ENCODE measurements at places on chromosomes 11 and 22.

- no peak for DNase-seq
Observed at GRCh38 chr11:26149585-26149984, 182.3 kb upstream of the ANO3 start.

GRCh38 chr11:44767421-44767820 lies 40.7 kb downstream of the TSPAN18 start:
- DNase-seq: peak; percentile 9

DNA sequence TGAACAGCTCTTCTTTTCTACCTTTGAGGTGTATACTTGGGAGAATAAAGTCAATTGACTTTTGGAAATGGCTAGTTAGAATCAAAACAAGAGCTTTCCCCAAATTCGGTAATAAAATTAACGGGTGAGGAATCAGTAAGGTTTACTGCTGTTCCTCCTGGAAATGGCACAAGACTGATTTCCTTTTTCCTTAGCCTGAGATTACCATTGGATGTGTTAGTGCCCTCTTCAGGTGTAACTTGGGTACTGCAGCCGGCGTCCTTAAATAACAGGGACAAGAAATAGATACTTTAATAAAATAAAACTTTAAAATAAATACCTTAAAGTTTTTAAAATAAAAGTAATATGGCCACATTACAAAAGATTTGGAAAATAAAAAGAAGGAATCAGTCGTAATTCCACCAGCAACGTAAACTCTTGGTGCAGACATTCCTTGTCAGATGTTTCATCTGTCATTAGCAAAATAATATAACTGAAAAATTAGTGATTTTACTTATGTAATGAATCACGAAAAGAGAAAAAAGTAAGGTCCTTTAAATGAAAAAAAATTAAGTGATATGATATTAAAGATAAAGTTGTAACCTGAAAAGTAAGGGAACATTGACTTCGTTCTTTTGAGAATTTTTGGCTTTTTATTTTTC lies 29.7 kb downstream of the ZFTA start:
- DNase-seq: peak; percentile 60

DNA sequence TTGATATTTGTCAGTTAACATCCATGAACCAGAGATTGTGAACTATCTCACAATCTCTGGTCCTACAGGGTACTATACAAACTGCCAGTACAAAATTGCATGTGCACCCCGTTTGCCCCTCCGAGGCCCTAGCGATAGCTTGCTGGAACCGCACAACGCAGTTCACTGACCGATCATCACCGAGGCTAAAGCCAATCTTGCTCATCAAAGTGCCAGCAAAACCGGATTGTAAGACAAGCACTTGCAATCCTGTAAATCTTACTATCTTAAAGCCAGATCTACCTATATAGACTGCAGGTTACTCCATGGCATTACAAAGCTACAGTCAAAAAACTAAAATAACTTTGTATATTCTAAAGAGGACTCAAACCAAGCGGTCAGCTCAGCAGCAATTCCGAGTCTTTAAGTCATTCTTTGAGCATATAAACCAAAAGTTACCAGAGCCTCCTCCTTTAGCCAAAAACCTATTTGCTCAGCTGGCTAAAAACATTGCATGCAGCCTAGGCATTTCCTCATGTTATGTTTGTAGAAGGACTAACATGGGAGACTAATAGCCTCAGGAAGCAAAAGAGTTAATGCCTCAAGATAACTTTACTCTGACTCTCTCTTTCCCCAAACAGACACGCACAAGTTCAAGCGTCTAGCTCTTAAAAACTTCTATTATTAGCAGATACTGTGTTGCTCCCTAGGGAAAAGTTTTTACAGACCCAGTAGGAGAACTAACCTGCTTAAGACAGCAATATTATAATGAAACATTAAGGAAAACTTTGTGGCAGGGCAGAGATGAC lies 30.7 kb upstream of the CPT1A start:
- DNase-seq: no peak

DNA sequence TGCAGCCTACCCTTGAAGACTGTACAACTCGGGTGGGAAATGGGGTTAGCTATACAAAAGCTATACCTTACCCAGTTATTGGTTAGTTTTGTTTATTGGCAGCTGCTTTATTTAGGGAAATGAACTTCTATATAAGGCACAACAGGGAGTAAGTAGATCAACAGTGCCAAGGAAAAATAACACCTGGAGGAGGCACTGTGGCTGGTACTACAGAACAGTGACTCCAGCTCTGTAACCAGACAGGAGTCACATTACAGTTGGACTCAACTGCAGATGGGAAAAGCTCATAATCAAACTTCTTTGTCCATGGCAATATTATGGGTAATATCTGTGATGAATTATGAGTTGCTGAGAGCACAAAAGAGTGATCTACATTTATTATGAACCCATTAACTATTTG lies 14.0 kb downstream of the P4HA3 start:
- DNase-seq: no peak

GRCh38 chr11:69923196-69923595 lies 104.0 kb upstream of the FGF3 start:
- no peak for DNase-seq

DNA sequence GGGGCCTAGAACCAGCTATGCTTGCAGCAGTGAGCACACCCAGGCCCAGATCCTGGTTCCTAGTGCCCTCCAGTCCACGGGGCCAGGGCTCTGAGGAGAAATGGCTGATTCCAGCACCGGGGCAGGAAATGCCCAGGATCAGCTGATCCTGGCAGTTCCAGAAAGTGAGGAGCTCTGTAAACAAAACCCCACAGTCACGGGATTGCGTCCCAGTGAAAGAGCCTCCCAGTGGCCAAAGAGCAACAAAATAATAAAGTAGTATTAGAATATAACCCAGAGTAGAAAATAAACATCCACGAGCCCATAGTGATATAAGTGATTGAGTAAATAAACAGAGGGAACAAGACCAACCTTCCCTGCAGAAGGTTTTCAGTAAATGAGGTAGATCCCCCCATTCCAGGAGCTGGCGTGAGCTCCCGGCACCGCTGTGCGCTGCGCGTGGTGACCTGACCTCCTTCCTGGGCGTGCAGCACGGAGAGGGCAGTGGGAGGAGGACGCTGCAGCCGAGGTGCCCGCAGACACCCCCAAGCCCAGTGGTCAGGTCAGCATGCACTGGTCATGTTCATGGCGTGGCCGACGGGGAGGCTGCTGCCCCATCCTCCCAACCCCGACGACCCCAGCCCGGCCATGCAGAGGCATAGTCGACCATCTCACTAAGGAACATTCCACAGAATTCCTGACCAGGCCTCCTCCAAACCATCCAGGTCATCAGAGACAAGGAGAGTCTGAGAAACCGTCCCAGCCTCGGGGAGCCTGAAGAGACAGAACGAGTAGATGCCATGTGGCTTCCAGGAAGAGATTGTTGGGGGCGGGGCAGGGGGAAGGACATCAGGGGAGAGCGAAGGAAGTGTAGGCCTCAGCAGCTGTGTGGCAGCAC lies 19.8 kb downstream of the PTDSS2 start:
- DNase-seq: peak; percentile 26

GRCh38 chr11:31699066-31699465 lies 112.1 kb downstream of the PAX6 start:
- DNase-seq: no peak

- no peak for DNase-seq
Observed at GRCh38 chr11:85414175-85414574, 213.0 kb downstream of the DLG2 start.

GRCh38 chr22:25903294-25903693 lies 161.3 kb downstream of the MYO18B start:
- DNase-seq: no peak

DNA sequence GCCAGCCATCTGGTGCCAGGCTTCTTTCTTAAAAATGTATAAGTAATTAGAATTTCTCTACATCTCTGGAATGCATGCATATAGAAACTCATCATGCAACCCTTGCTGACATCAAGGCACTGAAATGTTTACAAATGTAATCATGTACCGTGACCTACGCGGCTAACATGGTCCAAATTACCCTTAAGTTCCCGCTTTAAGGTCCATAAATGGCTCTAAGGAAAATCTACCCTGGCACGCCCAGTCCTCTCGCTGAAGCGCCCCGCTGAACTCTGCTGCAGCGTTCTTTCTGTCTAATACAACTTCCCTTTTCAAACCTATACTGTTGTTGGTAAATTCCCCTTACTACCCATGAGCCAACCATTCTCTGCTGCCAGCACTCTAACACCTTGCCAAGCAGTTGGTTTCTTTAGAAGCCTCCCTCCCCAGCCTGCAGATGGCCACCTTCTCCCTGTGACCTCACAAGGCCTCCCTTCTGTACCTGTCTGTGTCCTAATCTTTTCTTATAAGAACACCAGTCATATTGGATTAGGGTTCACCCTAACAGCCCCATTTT lies 13.5 kb upstream of the HMOX1 start:
- no peak for DNase-seq

- DNase-seq: no peak
Observed at GRCh38 chr22:42151924-42152635, 21.5 kb upstream of the CYP2D6 start.

DNA sequence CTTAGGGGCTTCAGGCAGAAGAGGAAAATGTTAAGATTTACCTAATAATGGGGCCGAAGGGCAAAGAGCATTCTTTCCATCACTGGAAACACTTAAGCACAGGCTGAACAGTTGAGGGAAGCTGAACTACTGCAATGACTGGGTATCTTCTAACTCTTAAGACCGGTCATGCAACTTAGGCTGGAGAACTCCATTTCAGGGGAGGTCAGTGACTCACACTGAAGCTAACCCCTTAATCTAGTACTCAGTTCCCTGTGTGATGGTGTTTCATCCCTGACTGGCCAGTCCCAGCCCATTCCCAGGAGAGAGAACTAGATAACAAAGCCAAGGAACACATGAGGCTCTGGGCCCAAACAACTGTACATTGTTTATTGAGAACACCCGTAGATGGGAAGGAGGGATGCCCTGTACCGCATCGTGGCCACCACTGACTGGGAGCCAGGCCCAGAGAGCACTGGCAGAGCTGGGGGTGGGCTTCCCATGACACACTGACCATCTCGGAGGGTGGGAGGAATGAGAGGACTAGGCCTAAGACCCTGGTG lies 10.5 kb downstream of the RPL27A start:
- DNase-seq: no peak

- no peak for DNase-seq
Observed at GRCh38 chr11:119880143-119880542, 151.1 kb upstream of the NECTIN1 start.

GRCh38 chr22:50301581-50301991 lies 5.9 kb downstream of the PLXNB2 start:
- DNase-seq: no peak

- no peak for DNase-seq
Observed at GRCh38 chr22:44676441-44677352, 25.3 kb upstream of the PRR5 start.

DNA sequence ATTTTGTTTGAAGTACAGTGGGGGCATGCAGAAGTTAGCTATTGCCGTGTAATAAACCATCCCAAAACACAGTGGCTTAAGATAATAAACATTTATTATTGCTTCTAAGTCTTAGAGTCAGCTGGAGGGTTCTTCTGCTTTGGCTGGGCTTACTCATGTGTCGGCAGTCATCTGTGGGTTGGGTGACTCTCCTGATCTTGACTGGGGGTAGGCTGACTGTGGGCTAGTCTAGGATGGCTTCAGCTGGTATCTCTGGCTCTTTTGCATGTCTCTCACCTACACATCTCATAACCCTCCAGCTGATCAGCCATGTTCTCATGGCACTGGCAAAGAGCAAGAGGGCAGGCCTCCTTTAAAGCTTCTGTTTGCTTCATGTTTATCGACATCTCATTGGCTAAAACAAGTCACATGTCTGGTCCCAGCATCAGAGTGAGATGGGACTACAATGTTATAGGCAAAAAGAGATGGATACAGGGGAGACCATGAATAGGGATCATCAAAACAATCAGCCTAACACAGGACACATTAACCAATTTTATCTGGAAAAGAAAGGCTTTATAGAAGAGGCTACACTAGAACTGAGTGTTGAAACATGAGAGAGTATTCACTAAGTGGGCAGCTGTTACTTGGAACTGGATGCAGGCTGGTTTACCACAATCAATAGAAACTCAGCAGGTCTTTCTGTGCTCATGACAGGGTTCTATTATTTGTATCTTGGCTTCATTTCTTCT lies 5.1 kb downstream of the LRRC51 start:
- DNase-seq: no peak

GRCh38 chr22:19898145-19898544 lies 43.4 kb upstream of the COMT start:
- no peak for DNase-seq

- no peak for DNase-seq
Observed at GRCh38 chr22:39428597-39429071, 28.2 kb upstream of the MGAT3 start.

GRCh38 chr11:11312738-11313137 lies 40.3 kb downstream of the CSNK2A3 start:
- DNase-seq: no peak

DNA sequence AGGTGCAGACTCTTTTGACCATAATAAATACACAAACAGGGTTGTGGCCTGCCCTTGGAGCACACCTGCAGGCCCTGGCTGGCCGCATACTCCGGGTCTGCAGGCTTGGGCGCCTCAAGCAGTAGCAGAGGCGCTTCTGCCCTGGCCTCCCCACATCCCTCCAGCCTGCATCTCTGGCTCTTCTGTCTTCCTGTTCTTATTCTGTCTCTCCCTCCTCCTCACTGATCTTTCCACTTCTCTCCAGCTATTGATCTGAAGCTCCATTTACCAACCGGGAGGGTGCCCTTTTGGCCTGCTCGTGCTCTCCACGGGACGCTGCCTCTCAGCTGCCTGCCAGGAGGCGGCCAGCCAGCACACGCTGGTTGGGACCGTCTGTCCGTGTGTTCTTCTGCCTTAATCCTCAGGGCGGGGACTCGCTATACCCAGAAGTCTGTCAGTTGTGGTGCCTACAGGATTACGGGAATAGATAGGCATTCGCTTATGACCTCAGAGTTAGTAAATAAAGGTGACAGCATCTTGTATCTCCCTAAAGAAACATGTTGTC lies 5.2 kb downstream of the UPB1 start:
- DNase-seq: no peak

DNA sequence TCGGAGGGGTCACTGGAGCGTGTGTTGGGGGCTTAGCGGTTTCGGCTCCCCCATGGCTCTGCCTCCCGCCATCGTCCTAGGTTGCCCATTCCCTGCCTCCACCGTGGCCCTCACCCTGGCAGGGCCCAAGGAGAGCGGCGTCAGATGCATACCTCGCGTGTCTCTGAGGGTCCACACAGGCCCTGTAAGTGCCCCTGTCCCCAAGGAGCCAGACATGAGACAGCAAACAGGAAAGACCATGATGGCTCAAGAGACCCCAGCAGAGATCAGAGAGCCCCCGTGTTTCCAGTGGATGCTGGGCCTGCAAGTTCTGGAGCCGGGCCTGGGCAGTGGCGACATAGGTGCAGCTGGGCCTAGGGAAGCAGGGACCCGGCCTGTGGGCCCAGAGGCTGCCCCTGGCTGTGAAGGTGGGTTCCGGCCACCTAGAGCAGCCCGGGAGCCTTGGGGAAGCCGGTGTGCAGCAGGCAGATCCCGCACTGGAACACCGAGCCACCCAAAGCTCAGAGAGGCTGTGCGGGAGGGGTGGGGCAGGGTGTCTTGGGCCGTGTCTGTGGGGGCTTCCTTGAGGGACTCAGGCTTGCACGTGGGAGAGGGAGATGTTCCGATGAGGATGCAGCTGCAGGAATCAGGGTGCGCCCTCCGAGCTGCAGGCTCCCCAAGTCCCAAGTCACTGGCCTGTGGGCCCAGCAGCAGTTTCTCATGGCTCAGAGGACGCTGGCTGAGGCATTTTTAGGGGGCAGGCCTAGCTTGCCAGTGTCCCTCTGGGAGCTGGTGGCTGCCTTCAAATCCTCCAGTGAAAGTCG lies 126.4 kb downstream of the KCNQ1OT1 start:
- no peak for DNase-seq

GRCh38 chr11:83024270-83024854 lies 47.3 kb downstream of the RAB30 start:
- no peak for DNase-seq

- DNase-seq: no peak
Observed at GRCh38 chr22:46996595-46997310, 234.3 kb downstream of the TBC1D22A start.

- DNase-seq: no peak
Observed at GRCh38 chr11:47257517-47258316, at the start of gene NR1H3. NR1H3 (plus strand) TSS chr11:47257996; CDS start chr11:47259217, 1,221 bp downstream.

All from non-pigmented ciliary epithelial cell (primary cell).